ENCODE measurements at places on chromosomes 12 and 14.

DNA sequence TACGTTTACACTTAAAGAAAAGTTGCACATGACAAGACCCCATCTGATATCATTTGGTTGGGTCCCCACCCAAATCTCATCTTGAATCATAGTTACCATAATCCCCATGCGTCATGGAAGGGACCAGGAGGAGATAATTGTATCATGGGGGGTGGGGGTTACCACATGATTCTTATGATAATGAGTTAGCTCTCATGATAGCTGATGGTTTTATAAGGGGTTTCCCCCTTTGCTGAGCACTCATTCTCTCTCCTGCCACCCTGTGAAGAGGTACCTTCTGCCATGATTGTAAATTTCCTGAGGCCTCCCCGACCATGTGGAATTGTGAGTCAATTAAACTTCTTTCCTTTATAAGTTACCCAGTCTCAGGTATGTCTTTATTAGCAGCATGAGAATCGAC lies 60.3 kb downstream of the PHLDA1 start:
- no peak for DNase-seq

DNA sequence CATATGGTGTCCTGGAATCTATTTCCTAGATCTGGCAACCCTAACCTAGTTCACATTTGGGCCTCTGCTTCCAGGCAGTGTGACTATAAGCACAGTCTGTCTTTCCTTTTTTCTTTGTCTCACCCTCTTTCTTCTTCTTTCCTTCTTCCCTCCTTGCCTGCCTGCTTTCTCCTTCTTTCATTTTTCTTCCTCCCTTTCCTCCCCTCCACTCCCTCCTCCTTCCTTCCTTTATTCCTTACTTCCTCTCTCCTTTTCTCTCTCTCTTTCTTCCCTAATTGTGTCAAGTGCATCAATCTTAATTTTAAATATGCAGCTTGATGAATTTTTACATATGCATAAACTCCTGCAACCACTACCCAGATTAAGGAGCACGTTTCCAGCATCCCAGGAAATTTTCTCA lies 4.6 kb upstream of the DAO start:
- DNase-seq = no peak

DNA sequence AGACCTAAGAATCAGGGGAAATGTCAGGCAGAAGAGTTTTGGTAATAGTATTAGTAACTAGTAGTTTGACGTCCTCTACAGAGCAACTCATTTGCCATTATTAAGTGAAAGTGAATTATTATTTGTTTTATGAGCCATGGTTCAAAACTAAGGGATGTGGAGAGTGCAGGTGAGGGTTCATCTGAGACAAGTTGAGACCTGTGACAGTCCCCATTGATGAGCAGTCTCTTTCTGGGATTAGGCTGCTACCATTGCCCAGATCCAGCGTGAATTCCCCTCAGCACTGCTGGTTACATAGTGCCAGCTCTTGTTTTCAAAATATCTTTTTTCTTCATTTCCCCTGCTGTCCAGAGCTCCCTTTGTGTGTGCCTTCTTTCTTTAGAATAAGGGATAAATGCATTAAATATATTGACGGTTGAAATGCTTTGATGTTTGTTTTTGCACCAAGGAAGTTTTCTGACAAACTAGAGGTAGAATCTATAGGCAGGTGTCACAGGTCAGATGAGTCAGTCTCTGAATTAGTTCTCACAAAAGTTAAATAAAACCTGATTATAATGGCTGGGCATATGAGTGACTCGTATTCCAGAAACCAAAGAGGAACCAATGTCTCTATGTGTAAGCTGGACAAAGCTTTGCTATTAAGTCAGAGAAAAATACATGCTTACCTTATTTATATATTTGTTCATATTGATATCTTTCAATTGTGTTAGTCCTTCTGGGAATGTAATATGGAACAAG lies 381.4 kb downstream of the TMEM117 start:
- DNase-seq = no peak

DNA sequence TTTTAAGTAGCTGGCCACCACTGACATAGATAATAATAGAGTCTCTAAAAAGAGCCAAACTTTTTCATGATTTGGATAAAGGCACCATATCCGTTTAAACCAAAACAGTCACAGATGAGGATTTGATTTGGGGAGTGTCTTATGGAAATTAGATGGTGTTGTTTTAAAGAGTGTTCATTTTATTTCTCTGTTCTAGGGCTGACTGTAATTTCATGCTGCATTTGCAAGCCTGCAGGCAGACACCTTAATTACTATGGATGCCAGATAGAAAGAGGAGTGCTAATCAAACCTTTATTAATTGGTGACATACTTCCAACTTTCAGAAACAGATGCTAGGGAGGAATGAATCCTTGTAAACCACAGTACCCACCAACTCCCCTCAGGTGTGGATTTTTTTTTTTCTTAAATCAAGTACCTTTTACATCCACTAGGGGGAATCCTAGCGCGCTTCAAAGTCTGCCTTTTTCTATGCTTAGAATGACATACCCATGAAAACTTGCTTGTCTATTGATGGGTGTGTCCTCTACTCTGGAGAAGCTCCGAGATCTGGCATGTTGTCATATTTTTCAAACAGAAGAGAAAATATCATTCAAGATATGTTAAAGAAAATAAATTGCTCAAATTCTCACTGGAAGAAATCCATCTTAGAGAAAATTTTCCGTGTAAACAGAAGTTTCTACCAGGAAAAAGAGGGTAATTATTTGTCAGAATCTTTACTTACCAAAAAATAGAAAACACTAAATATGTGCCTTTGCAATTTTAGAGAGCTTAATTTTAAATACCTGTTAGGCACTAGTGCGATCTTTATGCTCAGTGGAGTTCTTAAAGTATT lies 14.2 kb upstream of the PLXNC1 start:
- no peak for DNase-seq

- no peak for DNase-seq
These were observed 40.0 kb downstream of the GPR65 start for GRCh38 chr14:88044776-88045446.

DNA sequence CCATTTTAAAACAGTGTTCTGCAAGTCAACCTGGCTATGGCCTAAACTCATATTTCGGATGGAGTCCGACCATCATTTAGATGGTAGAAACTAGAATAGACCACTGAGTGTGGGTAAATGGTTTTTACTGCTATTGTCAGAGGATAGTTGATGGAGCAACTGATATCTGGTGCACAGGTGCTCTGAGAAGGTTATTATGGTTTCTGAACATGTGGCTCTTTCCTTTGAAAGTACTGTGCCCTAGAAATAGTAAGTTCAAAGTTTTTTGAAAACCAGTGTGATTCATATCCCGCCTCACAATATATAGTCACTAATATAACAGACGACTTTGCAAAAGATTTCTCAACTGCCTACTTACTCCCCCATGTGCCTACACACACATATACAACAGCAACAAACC lies 64.4 kb upstream of the BTG1 start:
- no peak for DNase-seq

GRCh38 chr12:123910761-123911193 lies 61.9 kb downstream of the CCDC92 start:
- DNase-seq = no peak
